Cortex of kidney (tissue), 1 donor: ENCODE measurements at places on chromosomes 13 and 19.

DNA sequence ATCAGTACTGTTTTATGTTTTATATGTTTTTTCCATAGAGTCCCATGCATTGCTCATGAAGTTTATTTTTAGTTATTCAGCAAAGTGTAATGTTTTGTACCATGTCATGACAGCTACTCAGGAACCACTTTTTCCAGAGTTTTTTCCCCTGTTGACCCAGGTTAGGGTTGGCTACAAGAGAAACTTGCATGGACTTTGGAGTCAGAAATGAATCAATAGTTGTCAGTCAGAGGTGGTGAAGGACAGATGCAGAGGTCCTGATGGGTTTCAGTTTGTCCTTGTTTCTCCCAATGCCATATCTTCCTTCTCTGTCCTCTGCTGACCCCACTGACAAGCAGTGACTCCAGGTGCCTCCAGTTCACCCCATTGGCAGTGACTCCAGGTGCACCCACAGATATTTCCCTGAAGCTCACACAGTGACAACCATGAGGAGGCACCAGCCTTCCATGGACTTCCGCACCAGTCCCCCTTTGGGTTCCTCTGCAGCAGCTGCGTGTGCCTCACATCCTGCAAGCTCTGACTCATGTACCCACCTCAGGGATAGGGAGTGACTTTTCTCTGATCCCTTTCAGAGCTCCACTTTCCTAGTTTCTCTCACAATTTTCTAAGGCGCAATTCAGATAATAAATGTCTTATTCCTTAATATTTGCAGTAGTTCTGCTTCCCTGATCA is 92.1 kb downstream of the AKAP11 start:
- no peak for DNase-seq

DNA sequence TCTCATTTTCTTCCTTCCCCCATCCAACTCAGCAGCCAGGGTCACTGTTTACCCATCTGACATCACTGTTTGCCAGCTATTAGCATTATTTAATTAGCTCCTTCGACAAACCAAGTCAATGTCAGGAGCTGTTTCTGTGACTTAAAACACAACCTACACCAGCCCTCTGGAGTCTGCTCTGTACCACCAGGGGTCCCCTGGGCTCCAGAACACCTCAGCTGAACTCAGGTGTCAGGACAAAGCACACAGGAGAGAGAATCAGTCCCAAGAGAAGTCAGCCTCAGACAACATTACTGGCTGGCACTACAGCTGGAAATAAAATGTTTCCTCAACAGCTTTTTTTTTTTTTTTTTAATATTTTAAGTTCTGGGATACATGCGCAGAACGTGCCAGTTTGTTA is 45.1 kb downstream of the DCLK1 start:
- no peak for DNase-seq

DNA sequence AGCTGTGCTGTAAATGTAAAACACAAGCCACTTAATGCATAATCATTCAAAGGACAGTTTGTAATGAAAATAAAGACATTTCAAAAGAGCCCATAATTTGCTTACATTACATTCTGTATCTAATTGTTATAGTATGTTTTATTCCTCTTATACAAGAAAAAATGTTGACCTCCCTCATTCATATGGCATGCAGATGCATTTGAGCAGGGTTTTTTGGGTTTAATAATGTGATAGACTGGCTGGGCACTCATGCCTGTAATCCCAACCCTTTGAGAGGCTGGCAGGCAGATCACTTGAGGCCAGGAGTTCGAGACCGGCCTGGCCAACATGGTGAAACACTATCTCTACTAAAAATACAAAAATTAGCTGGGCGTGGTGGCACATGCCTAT is 11.6 kb upstream of the ARL11 start:
- DNase-seq: no peak

- no peak for DNase-seq
Measured at GRCh38 chr13:65932587-65933239, 1297.4 kb downstream of the PCDH9 start.

GRCh38 chr19:47266401-47266941 is 8.2 kb upstream of the INAFM1 start:
- DNase-seq: no peak

- DNase-seq: no peak
Measured at GRCh38 chr13:76790526-76790925, 95.7 kb downstream of the KCTD12 start.

DNA sequence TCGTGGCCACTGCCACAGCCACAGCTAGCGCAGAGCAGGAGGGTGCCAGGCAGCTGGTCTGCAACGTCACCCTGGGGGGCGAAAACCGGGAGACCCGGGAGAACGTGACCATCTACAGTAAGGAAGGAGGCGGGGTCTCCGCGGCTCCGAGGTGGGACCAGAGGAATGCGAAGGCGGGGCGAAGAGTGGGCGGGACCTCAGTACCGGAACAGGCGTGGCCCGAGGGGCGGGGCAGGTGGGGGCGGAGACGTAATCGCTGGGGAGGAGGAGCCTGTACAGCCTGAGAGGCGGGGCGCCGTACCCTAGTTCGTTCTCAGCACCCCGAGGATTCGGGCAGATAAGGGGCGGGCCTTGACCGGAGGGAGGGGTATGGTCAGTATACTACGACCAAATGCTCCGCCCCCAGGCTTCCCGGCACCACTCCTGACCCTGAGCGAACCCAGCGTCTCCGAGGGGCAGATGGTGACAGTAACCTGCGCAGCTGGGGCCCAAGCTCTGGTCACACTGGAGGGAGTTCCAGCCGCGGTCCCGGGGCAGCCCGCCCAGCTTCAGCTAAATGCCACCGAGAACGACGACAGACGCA is 2.5 kb downstream of the ICAM5 start:
- no peak for DNase-seq

DNA sequence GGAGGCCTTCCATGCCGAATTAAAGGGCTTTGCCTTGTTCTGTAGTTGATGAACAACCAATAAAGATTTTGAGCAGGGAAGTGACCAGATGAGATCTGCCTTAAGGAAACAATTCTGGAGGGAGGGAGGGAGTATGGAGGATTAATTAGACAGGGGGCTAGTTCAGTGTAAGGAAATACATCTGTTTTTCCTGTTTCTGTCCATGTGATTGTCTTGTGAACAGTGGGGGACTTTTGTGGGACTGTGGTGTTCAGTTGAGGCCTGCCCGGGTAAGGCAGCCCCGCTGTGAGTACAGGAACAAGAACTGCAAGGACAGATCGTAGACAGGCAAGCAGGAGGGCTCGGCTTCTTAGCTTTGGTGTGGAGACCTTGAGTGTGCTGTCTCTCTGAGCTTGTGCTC is 59.0 kb downstream of the DGKH start:
- no peak for DNase-seq

DNA sequence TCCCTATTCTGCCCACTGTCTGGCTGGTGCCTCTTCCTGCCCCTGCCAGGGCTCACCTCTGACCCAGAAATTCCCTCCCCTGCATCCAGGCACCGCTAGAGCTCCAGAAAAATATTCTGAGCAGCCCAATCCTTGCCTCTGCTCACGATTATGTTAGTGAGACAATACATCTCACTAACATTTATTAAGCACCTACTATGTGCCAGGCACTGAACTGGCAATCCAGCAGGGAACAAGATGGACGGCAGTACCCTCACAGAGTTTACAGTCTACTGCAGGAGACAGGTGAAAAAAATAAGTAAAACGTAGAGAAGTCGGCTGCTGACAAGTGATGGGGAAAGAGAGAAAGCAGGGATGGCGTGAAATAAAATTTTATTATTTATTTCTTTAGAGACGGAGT is 5.5 kb downstream of the TINCR start:
- DNase-seq: no peak

DNA sequence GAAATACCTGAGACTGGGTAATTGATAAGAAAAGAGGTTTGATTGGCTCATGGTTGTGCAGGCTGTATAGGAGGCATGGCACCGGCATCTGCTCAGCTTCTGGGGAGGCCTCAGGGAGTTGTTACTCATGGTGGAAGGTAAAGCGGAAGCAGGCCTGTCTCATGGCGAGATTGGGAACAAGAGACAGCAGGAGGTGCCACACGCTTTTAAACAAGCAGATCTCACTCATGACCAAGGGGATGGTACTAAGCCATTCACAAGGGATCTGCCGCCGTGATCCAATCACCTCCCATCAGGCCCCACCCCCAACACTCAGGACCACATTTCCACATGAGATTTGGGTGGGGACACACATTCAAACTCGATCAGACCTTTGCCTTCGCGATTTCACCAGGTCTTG is 86.2 kb downstream of the ANKRD10 start:
- no peak for DNase-seq

GRCh38 chr19:3879656-3880055 is 829 bp upstream of the ATCAY start:
- no peak for DNase-seq

GRCh38 chr13:64078025-64078424 is 2662.4 kb upstream of the PCDH20 start:
- no peak for DNase-seq

- DNase-seq: no peak
Measured at GRCh38 chr19:44984005-44984404, 17.3 kb upstream of the RELB start.

DNA sequence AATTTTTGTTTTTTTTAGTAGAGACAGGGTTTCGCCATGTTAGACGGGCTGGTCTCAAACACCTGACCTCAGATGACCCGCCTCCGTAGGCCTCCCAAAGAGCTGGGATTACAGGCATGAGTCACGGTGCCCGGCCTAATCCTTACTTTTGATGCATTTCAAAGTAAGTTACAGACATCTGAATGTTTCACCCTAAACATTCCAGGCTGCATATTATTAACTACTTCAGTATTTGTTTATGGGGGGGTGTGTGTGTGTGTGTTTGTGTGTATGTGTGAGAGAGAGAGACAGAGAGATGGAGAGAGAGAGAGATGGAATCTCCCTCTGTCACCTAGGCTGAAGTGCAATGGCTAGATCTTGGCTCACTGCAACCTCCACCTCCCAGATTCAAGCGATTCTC is 13.1 kb downstream of the SULT2B1 start:
- DNase-seq: no peak

DNA sequence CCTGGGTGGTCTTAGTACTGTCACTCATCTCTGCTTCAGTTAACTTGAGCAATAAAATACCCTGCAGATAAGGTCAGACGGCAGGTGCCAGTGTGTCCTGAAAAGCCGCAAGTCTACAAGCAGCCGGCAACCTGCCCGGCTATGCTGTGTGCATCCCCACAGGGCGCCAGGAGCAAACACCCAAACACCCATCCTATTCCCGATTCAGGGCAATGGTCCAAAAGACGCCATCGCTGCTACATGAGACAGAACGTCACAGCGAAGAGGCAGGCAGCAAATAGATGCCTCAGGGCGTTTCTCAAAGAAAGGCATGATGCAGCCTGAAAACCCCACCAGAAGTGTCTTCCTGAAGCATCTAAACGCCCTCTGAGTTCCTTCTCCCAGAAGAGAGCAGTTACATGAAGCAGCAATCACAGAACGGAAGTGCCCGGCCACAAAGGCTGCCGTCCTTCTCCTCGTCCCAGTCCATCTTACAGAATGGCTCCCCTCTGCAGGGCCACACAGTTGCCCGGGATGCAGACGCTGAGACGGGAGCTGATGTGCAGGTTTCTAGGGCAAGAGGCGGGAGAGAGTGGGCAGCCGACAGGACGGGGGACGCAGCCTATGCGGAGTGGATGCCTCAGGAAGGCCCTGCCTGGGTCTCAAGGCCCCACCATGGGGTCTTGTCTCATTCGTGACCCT is 35.1 kb downstream of the RASA3 start:
- DNase-seq: no peak

GRCh38 chr13:34816245-34816884 is 125.7 kb upstream of the NBEA start:
- DNase-seq: no peak

DNA sequence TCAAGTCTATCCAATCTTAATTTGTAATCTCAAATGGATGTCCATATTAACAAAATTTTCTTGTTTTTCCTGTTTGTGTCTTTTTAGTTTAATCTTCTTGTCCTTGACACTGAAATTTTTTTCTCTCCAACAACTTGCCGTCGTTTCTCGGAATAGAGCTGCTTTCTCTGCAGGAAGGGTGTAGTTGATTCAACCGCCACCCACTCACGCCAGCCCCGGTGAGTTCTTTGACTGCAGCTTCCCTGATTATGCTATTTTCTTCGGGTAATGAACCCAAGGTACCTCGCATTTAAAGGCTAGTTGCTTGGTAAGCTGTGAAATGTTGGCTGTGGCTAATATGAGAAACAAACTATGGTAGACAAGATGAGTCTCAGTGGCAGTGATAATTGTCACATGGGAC is 72.2 kb downstream of the DPRX start:
- no peak for DNase-seq

DNA sequence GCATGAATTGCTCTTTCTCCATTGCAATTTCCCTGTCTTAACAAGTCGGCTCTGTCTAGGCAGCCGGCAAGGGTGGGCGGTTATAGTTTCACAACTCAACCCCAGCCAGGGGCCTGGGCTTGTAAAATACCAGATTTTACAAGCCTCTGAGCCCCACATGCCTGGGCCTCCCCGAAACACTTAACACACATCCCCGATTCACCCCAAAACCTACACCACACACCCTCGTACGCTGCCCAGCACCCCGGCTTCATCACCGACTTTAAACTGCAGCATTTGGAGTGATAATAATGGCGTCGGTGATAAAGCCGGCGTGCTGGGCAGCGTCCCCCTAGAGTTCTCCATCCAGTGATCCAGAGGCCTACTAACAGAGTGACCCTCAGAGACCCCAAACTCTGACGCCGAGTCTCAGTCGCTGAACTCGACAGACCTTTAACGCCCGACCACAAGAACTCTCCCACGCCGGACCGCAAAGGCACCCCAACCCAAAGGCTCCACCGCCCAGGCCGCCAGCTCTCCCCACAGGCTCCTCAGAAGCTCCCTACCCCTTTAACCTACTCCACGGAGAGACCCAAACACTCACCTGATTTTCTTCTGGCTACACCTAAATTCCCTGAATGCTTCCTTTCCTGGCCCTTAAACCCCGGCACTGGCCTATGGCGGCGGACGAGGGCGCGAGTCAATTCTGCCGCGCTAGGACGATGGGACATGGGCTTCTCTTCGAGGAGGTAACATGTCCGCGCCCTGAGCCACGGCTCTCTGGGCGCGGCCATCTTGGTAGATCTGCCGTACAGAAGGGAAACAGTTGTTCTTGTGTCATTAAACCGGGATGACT is at the start of gene ZNF649:
Gene ZNF649 (minus strand): TSS at position 687 of the 835 bp plus-strand sequence. CDS start 4,910 bp downstream, outside the sequence.
- no peak for DNase-seq

GRCh38 chr13:99469041-99469440 is 32.2 kb upstream of the TM9SF2 start:
- no peak for DNase-seq

GRCh38 chr13:45362939-45363338 is 22.0 kb upstream of the TPT1 start:
- no peak for DNase-seq
